ENCODE measurements at places on chromosomes 6 and 20.

DNA sequence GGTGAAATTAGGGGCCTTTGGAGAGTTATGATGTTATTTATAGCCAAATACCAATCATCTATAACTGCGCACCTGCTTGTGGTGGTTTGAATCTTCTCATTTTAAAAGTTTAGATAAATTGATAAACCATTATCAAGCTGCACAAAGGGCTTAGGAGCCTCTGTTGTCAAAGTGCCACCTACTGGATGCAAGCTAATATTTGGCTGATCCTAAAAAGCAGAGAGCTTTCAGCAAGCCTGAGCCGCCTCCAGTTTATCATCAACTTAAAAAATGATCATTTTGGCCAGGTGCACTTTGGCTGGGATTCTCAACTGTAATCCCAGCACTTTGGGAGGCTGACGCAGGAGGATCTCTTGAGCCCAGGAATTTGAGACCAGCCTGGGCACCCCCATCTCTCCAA is 58.5 kb upstream of the ATXN1 start:
- DNase-seq, result no peak

- DNase-seq, result no peak
Measured at GRCh38 chr6:126664271-126664670, 324.4 kb downstream of the CENPW start.

DNA sequence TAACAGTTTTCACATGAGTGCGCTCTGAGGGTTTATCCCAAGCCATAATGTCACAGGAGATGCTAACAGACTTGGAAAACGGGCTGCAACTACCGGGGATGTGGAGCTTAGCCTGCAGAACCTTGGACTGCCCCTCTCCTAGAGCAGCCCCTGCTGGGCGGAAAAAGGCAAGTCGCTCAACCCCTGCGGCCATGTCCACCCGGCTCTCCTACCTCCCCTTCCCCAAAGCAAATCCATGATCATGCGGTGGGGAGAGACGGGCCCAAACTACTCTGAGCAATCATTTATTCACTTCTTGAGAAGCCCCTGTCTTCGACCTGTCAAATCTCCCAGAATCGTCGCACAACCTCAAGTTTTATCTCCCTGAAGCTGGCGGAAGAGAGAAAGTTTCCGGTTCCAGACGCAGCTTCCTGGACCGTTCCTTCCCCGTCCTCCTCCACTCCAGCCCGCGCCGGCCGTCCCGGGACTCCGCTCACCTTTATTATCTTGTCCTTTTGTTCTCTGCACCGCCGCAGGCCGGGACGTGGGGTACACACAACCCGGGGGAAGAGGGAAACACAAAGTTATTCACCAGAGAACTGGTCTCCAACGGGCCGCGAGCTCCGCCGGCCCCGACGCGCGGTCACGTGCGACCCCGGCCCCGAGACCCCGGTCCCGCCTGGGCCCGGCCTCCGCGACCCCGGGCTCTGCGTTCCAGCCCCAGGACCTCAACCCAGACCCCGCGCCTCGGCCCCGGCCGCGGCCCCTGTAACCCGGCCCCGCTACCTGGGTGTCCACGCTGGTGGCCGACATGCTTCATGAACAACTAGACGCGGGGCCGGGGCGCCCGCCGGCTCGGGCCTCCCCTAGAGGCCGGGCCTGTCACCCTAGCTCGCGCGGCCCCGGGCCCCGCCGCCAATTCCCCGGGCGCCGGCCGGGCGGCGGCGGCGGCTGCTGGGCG is 560 bp downstream of the YTHDF1 start:
- peak; percentile 54 for DNase-seq

DNA sequence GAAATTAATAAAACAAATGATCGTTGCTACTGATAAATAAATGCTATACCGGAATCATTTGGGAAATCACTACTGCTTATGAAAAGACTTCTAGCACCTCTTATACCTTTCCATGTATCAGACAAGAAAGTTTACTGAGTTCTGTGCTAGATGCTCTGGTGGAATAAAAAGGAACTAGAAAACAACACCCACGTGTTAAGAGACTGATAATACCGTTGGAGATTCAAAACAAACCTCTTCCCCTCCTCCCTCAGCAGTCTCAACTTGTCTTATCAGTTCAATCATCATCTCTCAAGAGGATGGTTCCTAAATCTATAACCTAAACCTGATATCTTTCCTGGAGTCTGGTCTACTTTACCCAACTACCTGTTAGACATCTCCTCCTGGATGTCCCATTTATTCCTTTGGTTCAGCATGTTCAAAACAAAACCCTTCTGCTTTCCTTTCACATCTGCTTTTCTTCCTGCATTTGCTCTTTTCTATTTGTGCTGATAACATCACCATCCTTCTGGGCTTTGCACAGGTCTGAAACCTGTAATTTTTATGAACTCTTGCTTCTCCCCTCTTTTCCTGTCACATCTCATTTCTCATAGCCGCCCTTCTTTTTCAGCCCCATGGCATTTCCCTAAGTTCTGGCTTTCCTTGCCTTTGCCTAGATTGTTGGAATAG is 122.2 kb downstream of the COL19A1 start:
- no peak for DNase-seq

GRCh38 chr20:51392614-51393186 is 149.8 kb downstream of the NFATC2 start:
- DNase-seq, result no peak

- no peak for DNase-seq
Measured at GRCh38 chr6:108707328-108707976, 140.8 kb upstream of the ARMC2 start.

DNA sequence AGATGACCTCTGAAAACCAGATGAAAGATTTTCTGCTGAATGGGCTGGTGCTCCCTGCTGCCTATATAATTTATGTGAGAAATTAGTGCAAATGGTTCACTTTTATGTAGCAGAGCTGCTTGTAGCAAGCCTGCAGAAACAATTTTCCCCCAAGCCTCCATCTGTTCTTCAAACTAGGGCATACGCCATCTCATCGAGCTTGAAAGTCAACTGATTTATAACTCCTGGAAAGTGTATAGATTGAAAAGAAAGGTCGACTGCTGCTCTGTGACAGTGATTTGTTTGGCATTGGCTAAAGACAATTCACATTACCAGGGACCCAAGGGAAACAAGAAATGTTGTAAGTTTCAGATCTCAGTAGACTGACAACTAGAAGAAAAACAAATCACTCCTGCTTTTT is 93.3 kb downstream of the PACRG start:
- DNase-seq, result no peak

DNA sequence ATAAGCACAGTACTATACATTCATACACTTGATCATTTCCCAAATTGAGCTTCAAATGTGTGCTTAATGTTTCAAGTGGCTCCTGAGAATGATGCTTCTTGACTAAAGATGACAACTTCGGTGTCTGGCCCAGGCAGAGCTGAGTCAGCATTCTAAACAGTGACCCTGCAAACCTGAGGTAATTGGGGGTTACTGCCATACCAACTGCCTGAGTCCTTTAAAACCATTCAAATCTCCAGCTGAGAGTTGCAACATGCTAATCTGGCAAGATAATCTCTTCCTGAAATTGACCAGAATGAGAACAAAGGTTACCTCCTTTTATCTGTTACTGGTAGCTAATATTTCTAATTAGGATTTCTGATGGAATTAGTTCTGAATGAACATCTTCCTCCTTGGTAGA is 8.2 kb downstream of the BACH2 start:
- DNase-seq, result no peak

DNA sequence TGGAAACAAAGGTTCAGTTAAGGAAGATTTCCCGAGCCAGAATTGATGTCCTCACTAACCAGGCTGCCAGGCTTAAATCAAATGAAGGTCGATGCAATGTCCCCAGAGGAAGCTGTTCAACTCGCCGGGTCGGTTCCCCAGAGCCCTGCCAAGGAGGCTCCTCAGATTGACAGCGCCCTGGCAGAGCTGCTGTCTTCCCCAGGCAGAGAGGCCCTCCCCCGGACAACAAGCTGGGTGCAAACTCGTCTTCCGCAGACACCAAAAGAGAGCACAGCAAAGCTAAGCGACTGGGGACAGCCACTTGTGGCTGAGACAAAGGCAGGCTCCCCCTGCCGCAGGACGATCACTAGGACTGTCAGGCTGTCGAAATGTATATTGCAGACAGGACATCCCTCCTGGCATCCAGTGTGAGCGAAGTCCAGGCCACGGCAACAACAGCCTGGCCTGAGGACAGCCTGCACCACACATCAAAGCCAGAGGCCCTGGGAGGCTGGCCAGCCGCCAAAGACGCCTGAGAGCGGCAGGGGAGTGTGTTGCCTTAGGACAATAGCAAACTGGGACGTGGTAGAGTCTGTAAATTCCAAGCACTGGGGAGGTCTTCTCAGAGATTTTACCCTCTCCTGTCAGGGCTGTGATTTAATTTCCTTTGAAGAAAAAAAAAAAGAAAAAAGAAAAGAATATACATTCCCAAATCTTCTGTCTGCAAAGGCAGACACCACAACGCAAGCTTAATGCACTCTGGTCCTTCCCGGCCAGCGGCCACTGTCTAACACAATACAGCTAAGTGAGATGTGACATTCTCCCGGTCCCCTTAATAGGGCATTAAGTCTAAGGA is 99.1 kb downstream of the HIVEP2 start:
- DNase-seq, result peak; percentile 78

GRCh38 chr6:168336967-168337366 is 17.4 kb upstream of the DACT2 start:
- no peak for DNase-seq

DNA sequence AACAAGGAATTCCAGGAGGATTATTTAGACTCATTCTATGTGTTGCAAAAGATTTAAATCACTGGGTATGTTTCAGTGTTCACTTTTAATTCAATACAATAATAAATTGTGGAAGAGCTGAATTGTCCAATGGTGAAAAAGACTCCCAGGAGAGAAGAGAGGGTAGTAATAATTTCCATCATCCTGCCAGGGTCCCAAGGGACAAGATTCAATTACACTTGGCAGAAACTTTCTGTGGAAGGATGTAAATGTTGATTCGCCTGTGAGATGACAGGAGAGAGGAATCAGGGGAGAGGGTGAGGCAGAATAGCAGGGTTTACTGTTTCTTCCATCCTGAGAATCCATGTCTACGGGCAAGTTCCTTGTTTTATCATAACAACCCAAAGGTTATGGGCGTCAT is 342.7 kb downstream of the ESR1 start:
- no peak for DNase-seq

DNA sequence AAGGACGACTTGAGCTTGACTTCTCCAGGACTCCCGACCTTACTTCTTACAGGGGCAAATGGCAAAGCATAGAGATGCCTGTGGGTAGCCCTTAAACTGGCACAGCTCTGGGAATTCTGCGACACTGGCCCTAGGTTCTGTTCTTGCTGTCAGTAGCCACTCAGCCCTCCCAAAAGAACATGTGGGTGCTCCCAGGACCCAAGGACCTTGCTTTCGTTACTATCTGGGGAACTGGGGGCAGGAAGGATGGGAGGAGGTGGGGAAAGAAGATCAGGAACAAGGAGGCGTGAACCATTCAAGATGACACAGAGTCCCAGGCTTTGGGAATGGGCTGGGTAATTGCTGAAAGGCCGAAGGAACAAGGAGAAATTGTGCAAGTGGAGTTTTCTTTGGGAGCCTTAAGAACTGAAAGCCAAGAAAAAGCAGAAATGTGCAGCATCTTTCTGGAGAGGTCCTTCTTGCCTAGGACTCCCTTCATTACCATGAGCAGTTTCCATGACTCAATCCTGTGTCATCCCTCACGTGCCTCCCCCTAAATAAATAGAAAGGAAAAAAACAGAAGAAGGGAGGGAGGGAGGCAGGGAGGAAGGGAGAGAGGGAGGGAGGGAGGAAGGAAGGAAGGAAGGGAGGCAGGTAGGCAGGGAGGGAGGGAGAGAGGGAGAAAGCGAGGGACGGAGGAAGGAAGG is 284.6 kb upstream of the FOXQ1 start:
- no peak for DNase-seq

DNA sequence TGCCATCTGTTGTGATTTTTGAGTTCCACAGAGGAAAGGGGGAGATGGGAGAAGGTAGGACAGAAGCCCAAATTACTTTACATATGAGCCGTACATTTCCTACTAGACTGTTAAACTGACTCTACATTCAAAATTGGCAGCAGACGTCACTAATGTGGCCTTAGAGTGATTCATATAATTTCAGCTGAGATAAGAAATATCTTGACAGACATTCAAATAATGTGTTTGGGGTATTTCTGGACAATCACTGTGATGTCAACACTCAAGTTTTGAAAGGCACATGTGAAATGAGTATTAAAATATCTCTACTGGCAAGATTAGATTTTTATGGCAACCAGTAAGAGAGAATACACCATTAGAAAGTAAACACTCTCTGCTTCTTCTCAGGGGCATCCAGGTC is 104.0 kb downstream of the MTFR2 start:
- no peak for DNase-seq

DNA sequence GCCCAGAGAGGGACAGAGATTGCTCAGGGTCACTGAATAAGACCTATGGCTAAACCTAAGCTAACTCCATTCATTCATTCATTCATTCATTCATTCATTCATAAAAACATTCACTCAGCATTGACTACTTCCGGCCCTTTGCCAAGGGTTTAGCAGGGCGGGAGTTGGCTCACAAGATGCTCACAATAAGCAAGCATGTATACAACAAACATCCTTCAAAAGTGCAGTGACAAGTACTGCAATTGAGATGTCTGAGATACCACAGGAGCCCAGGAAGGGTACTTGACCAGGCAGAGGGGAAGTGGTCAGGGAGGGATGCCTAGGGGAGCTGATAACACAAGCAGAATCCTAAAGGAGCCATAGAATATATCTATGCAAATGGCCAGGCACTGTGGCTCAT is 18.2 kb upstream of the KIAA1755 start:
- no peak for DNase-seq

DNA sequence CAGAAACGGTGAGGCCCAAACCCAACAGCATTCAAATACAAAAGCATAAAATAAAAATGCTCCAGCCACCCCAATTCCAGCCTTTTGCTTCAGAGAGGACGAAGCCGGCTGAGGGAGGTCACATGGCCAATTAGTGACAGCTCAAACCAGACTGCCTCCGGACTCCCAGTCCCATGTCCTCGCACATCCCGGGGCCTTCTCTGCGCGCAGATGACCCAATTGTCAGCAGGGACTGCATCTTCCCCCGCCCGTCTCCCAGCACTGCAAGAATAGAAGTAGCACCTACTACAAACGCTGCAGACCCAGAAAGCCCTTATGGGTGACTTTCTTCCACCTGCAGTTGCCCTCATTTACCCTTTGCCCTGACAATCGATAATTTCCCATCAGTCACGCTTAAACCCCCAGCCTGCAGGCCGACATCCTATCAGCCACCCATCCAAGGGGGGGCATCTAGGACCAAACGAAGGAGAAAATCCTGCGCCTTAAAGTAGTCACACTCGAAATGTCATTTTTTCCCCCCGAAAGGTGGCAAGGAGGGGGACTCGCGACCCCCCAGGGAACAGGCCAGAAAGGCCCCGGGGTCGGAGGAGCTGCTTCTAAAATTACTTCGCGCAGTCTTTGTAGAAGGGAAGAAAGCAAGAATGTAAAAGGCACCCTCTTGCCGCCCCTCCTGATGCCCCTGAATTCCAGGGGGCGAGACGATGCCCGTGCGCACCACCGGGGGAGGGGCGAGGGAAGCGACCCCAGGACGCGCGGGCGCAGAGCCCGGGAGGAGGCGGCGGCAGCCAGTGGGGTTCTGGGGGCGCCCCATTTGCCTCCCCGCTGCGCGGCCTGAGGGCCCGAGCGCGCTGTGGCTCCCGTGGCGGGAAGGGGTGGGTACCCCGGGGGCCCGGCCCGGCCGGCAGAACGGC is 792 bp downstream of the SLC23A2 start:
- DNase-seq, result peak; percentile 50
